Activated T-helper 17 cell treated with anti-CD3 and anti-CD28 coated beads, Interleukin-2, amount 50 U/mL, for 72 hours (primary cell): ENCODE measurements at places on chromosomes 5 and 9.

GRCh38 chr9:27943501-27943900 lies 370.2 kb upstream of the C9orf72 start:
- ATAC-seq = no peak

GRCh38 chr5:41844502-41844901 lies 25.7 kb downstream of the OXCT1 start:
- no peak for ATAC-seq

- ATAC-seq = no peak
Measured at GRCh38 chr5:77157732-77158532, 52.5 kb upstream of the PDE8B start.

GRCh38 chr5:160369990-160370712 lies at the start of gene C1QTNF2:
C1QTNF2 (minus strand) TSS chr5:160370626; CDS start chr5:160355011, 15,615 bp downstream.
- peak; percentile 29 for ATAC-seq

GRCh38 chr5:37789991-37790390 lies 49.9 kb downstream of the GDNF start:
- no peak for ATAC-seq

DNA sequence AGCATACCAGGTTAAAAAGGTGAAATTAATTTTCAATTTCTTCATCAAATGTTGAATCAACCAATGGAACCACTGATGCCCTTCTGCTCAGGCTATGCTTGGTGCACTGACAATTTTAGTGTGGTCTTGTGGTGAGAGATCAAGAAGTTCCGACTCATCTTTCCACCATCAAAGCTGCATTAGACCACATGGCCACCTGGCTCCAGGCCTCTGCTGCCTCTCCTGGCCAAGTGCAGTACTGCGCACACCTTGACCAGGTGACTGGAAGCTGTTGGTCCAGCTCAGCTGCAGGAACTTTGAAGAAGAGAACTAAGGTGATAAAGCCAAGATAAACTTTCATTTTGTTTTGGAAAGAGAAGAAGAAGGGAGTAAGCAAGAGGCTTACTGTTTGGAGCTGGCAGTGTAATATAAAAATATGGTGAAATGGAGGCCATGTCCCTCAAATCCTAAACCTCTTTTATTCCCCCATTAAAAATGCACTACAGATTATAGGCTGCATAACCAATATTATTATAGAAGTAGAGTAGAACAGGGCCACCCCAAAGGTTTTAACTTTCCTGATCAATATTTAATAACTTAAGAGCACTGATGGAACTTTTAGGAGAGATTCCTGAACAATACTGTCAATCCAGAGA lies 315.5 kb upstream of the C9orf72 start:
- ATAC-seq = peak; percentile 46

DNA sequence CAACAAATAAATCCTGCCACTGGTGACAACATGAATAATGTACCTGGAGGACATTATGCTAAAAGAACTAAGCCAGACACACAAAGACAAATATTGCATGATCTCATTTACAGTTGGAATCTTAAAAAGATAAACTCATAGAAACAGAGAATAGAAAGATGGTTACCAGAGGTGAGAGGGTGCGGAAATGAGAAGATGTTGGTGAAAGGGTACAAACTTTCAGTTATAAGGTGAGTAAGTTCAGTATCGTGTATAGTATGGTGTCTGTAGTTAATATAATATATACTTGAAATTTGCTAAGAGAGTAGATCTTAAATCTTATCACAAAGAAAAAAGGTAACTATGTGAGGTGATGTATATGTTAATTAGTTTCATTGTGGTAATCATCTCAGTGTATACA lies 63.3 kb downstream of the PRRC1 start:
- ATAC-seq = peak; percentile 48

DNA sequence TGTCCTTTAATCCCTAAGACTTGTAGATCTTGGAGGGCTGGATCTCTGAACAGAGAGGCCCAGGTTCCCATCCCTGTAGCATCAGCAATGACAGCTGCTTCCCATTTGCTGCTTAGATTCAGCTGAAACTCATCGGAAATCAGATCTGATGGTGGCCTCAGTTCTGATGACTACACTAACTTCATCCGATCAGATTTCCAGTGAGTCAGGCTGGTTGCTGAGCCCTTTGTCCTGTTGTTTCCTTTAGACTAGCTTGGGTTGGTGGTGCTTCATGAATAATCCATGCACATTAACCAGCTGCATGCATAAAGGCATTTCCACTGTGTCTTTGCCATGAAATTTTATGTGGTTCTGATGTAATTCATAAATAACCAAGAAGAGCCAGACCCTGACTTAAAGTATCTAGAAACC lies 195.2 kb upstream of the TUT7 start:
- ATAC-seq = no peak

DNA sequence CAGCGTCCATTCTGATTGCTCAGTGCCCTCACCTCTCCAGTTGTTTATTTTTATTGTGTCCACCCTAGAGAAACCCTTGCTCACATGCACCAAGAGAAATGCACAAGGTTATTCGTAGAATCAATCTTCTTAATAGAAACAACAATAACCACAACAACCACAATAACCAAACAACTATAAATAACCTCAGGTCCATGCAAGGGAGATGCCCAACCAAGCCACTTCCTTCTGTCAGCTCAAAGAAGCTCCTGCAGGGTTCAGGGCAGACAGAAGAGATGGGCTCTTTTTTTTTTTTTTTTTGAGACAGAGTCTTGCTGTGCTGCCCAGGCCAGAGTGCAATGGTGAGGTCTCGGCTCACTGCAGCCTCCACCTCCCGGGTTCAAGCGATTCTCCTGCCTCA lies 14.9 kb upstream of the TCOF1 start:
- no peak for ATAC-seq

GRCh38 chr9:99607842-99608448 lies 213.7 kb upstream of the NR4A3 start:
- no peak for ATAC-seq

- no peak for ATAC-seq
Measured at GRCh38 chr9:96487949-96488348, 38.0 kb downstream of the HABP4 start.

- no peak for ATAC-seq
Measured at GRCh38 chr9:37788332-37788731, 3.5 kb upstream of the EXOSC3 start.
